Myocyte (in vitro differentiated cells): ENCODE measurements at places on chromosomes 1 and 21. TPM values are rescaled to one million over a fixed set of nuclear protein-coding genes. Genes with fewer than 3 reads are reported as not detected.

Gene OR2L5
- not detected in 2 replicates for total RNA-seq

Gene ASTN1
- total RNA-seq = not detected in 2 replicates

Gene TSPAN2
- total RNA-seq = 0.51 and 0.88 TPM in 2 replicates

Gene KRTAP13-2
- not detected in 2 replicates for total RNA-seq

Gene LYSMD1
- 18.7 and 23.9 TPM in 2 replicates for total RNA-seq

Gene TFF2
- not detected in 2 replicates for total RNA-seq

Gene RBM11
- total RNA-seq = not detected in 2 replicates

Gene CELA3A
- total RNA-seq = 0.78 and 2.6 TPM in 2 replicates

Gene MCOLN2
- total RNA-seq = 0.48 TPM in 1 of 2 replicates, not detected in the other

GRCh38 chr21:38841472-38841871 lies 35.7 kb downstream of the ETS2 start:
- no peak for DNase-seq

DNA sequence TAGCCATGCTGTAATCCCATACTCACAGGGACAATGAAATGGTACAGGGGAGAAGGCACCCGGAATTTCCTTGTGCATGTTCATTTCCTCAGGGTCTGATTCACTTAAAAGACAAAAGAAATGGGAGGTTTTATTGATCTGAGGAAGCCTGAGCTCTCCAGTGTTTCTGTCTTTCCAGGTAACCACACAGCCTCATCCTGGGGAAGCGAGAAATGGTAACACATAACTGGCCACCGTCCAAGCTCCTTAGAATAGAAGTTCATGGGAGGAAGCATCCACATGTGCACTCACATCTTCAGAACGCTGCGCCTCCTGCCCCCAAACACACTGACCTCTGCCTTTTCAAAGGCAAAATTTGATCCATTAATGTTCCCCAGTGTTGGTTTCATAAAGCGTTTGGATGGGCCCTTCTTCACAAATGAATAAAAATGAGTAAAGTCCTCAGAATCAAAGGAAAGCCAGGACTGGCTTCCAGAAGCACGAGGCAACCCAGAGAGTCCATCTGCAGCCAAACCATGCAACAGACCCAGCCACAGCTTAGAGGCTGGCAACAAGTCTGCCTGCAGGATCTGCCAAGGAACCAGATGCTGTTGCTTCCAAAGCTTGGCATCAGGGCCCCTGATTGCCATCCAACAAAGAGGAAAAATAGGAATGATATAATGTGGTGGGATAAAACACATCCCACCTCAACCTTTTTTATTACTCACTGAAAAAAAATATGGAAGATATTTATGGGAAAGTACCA lies 120.3 kb downstream of the ZBTB18 start:
- peak; percentile 37 for DNase-seq

GRCh38 chr1:11729498-11730428 lies 6.2 kb upstream of the AGTRAP start:
- no peak for DNase-seq

- DNase-seq = no peak
Measured at GRCh38 chr1:182811975-182812722, 22.6 kb downstream of the NPL start.

DNA sequence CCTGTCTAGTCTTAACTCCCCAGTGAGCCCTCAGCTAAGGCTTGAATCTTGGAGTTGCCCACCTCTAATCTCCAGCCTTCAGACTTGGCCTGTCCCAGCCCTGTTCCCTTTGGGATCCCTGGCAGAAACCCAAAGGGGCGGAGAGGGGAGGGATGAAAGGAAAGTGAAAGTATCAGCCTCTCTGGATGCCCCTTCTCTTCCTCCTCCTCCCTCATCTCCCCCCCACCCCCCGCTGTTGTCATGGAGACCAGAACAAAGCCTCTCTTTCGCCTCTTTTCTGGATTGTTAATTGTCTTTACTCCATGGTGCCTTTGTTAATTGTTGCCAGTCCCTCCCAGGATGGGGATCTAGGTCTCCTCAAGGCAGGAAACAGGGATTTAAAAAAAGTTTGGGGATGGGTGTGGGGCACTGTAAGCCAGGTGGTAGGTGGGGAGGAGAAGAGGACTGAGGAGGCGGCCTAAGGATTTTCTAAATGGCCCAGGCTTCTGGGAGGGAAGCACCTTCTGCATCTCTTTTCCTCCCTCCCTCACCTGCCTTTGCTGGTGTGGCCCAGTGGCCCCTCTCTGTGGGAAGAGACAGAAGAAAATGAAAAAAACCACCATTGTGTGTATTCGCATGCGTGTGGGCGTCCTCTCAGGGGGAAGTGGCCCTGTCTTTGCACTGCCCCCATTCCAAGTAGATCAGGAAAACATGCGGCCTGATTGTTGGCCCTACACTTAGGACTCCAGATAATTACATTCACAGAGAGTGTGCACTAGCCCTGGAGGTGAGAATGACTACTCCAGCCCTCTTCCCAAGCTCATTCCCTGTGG lies 7.5 kb upstream of the SOX13 start:
- DNase-seq = peak; percentile 32

DNA sequence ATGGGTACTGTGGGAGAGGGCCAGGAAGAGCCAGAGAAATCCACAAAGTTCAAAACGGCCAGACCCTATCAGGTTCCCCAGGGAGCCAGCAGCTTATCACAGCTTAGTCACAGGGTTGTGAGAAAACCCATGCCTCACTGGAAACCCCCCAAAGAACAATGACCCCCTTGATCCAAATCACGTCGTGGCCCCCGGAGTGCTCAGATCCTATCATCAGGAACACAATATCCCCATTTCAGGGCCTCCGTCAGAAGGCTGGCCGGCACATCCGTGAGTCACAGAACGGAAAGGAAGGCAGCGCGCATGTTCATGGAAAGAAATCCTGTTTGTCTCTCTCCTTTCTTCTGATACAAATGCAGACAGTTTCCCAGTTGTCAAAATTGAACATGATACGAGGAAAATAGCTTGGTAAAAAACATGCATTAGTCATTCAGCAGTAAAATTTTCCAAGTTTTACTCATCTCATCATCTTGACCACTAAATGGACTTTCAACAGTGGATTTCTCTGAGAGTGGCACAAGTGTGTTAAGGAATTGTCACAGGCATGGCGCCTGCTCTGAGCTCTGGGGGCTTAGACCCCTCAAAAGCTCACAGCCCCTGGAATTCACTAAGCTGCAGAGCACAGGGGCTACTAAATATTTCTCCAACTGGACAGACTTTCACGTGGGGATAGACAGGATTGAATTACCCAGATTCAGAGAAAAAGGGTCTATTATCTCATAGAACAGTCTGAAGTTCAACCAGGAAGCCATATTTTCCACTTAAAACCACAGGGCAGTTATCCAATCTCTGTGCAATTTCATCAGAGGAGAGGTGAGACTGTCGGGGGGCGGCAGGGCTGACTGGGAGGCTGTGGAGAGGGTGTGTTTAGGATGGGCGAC lies 124.8 kb downstream of the RIPK4 start:
- peak; percentile 86 for DNase-seq

- DNase-seq = no peak
Measured at GRCh38 chr1:58765006-58765405, 18.8 kb downstream of the JUN start.

DNA sequence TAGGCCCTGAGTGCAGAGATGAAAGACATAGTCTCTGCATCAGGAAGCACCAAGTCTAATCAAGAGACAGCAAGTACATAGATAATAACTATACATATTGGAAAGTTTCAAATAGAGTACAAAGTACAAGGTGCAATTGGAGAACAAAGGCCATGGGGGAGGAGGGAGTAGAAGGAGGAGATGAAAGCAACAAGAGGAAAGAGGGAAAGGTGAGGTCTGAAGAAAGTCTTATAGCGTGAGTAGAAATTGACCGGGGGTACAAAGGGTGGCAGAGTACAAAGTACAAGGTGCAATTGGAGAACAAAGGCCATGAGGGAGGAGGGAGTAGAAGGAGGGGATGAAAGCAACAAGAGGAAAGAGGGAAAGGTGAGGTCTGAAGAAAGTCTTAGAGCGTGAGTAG lies 244.2 kb upstream of the JUN start:
- no peak for DNase-seq

DNA sequence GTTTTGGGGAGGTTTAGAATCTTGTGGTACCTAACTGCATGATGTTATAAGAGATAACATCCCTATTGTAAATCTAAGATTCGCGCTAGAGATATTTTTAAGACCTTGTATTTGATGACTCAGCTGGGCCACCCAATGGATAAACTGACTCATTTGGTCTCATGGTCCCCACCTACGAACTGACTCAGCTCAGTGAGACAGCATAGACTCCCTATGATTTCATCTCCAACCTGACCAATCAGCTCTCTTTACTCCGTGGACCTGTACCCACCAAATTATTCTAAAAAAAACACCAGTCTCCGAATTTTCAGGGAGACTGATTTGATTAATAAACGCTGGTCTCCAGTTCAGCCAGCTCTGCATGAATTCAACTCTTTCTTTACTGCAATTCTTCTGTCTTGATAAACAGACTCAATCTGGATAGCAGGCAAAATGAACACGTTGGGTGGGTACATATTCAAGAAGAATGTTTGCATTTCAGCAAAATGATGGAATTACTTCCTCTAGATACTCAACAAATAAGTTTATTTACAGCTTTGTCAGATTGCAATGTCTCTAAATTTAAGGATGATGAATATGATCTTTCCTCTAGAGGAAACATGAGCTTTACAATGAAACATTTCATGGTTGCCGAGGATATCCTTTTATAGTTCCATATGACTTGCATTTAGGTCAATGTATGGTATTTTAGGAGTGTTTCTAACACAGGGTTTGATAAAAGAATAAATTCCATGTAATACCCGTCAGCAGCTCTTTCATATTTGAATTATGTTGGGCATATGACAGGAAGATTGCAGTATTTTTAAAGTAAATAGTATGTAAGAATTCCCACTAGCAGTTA lies 516.6 kb upstream of the RGS18 start:
- peak; percentile 16 for DNase-seq

DNA sequence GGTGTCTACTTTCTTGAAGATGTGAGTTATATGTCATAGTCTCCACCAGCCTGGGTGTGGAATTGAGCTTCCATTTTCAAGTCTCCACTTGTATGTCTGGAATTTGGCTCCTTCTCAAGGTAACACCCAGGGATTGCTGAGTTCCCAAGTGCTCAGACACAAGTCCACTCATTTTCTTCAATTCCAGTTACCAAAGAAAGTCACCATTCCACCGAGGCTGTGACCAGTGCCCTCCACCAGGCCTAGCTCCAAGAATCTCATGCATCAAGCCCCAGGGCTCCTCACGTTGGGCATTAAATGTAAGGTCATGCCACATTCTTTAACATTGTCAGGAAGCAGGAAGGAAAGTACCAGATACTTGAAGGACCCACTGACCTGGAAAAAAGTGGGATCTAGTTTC lies 2.4 kb upstream of the RAB4A start:
- DNase-seq = no peak

DNA sequence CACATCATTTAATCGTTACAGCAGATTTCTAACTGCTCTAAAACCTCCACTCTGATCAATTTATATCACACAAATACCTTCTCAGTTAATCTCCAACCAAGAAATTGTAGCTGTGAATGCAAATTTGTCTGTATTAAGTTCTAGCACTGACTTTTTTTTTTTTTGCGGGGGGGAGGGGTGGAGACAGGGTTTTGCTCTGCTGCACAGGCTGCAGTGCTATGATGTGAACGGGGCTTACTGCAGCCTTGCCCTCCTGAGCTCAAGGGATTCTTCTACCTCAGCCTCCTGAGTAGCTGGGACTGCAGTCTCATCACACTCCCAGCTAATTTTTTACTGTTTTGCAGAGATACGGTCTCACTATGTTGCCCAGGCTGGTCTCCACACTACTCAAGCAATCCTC lies 163.6 kb downstream of the RERE start:
- DNase-seq = no peak

DNA sequence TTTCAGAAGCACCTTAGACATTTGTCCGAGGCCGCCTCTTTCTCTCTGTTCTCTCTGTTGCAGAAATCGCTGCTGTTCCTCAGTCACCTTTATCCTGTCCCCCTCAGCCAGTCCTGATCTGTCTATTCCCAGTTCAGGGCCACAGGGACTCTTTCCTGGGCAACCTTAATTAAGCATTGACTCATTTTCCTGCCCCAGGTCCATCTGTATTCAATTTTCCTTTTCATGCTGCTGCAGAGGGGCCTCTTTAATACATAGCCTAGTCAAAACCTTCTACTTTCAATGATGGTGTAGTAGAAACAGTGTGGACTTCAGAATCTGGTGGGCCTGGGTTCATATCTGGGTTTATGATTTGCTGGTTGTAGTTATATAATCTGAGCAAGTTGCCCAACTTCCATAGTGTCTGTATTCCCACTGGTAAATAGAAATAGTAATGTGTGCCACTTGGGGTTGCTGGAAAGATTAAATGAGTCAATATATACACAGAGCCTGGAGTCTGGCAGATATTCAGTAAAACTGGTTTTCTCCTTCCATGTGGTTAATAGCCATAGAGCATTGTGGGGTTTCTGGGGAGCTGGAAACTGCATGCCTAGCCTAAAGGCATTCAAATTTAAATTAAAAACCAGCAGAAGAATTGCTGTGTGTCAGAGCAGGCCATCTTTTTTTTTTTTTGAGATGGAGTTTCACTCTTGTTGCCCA lies 4.5 kb downstream of the TRAF5 start:
- DNase-seq = no peak

- DNase-seq = peak; percentile 62
Measured at GRCh38 chr1:160161965-160162705, 10.7 kb downstream of the ATP1A4 start.

DNA sequence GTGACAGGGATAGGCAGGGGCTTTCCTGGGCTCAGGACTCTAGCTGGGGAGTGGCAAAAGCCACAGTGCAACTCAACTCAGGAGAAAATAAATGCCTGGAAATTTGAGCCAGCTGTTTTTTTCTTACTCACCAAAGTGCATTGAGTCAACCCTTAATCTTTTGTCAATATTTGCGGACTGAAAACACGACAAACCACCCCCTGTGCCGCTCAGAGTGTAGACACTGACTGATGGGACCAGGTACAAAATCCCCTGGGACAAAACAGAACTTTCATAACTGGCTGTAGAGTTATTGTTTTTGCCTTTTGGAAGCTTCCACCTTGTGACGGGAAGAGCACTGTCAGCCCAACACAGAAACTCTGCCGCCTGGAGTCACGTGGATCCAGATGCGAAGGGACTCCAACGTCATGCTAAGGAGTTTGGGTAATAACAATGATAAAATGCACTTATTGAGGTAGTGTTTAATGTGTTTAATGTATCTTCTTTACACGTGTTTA lies 164.6 kb downstream of the PLPP3 start:
- peak; percentile 45 for DNase-seq

- DNase-seq = peak; percentile 51
Measured at GRCh38 chr21:27275294-27275927, 308.5 kb upstream of the ADAMTS5 start.

- peak; percentile 91 for DNase-seq
Measured at GRCh38 chr1:109823543-109824348, 60.0 kb upstream of the EPS8L3 start.

- no peak for DNase-seq
Measured at GRCh38 chr1:169999761-170000160, 74.7 kb downstream of the KIFAP3 start.
